ENCODE measurements at places on chromosomes 3 and 15.
A peak's percentile ranks its signal among the peaks of the same experiment; 100 is the strongest.

DNA sequence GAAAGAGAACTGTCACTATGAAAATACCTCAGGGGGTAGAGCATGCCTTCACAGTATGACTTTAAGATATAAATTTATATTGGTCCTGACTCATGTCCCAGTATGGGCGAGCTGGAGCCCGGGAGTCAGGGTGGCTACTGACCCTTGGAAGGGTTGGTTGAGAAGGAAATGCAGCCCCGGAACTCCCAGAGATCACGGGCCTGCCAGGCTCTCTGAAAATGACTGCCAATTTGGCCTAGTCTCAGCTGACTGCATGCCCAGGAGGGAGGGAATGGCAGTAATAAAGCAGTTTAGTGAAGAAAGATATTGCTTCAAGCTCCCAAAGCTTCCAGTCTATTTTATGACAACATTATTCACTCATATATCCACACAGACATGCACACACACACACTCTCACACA, 299.0 kb downstream of the NR2F2 start:
- no peak for DNase-seq

- no peak for DNase-seq
These were observed 107.4 kb upstream of the CBLB start for GRCh38 chr3:105976196-105976595.

DNA sequence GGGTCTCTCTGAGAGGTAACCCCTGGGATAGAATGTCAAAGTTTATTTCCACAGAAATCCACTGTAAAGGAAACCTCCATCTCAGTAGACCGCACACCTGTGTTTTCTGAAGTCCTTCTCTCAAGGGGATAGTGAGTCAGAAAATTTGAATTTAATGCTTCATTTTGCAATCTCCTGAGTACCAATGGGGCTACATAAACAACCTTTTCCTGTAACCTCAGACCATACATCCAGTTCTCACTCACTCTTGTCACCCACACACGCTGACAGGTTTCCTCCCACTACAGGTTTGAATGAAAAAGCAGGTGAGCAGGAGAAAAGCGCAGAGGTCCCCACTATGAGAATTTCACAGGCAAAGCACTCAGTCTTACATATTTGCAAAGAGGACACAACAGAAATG, 165.3 kb upstream of the MCTP2 start:
- DNase-seq: no peak

DNA sequence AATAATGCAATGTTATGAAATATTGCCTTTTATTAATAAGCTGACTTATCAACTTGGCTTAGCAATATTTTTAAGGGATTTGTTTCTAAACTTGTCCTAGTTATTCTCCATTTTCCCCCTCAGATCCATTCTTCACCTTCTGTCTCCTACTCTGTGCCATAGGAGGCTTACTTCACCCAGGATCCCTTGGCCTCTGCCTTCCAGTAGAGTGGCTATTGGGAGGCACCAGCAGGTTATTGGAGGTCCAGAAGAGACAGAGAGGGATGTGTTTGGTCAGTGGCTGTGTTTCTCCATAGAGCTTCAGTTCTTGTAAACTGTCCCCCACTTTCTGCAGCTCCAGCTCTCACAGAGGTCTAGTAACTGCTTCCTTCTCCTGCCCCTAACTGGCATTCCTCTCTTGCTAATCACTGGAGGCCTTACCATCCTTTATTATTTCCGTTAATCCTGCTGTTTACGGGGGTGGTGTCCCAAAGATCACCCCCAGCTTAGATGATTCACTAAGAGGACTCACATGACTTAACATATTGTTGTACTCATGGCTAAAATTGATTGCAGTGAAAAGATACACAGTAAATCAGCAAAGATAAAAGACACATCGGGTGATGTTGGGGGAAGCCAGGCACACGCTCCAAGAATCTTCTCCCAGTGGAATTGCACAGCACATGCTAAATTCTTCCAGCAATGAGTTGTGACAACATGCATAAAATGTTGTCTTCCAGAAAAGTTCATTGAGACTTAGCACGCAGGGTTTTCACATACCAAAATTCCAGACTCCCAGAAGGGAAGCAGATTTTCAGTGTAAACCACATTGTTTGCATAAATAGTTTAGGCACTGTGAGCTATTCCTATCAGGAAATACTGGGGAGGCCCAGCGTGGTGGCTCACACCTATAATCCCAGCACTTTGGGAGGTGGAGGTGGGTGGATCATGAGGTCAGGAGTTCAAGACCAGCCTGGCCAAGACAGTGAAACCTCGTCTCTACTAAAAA, 67.5 kb downstream of the RPL22L1 start:
- DNase-seq: no peak

DNA sequence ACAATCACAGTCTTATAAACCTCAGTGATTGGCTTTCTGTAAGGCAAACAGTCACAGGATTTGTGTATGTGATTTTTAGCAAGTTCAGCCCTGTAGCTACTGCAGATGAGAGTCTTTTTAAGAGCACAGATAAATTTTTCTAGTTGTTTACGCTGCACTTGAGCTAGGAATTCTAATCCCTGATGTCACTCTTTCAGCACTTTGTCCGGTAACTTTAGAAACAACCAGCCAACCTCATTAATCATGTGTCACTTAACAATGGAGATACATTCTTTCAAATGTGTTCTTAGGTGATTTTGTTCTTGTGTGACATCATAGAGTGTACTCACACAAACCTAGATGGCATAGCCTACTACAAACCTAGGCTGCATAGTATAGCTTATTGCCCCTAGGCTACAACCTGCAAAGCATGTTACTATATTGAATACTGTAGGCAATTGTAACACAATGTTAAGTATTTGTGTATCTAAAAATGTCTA, 36.8 kb upstream of the GOLGA6L2 start:
- no peak for DNase-seq

GRCh38 chr3:107662124-107662507, 139.4 kb downstream of the BBX start:
- no peak for DNase-seq

DNA sequence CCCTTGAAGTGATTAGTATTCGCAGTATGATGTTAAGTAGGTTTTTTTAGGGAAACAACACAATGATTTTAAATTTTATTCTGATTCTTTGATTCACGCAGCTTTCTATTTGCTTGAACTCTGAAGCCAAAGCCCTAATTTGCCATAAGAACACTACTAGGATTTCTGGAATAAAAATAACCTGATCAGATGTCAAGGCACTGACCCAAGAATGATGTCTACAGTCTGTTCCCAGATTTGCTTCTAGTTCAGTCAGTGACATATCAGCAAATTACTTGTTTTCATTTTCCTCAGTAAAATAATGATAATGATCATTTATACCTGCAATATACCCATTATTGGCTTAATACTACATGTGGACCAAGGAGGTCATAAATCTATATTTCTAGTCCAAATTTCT, 179.5 kb upstream of the EIF1B start:
- DNase-seq: no peak

- no peak for DNase-seq
These were observed 49.1 kb downstream of the C2CD4A start for GRCh38 chr15:62115847-62116246.

- no peak for DNase-seq
These were observed 104.4 kb upstream of the RBMS3 start for GRCh38 chr3:29176501-29176900.

DNA sequence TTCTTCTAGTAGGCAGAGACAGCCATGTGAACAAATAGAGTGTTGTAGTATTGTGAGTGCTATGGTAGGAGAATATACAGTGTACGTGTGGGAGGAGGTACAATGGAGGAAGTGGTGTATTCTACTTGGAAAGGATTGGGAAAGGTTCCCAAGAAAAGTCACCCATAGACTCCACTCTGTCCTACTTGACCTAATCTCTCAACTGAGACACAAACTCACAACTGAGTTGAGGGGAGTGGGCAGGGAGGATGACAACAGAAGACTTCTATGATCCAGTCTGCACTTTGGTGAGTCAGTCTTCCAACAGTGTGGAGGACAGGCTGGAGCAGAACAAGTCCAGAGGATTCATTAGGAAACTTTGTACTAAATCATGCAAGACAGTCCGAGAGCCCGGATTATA, 28.8 kb upstream of the AQP9 start:
- DNase-seq: no peak

- DNase-seq: no peak
These were observed 29.3 kb upstream of the ABHD2 start for GRCh38 chr15:89058876-89059405.

DNA sequence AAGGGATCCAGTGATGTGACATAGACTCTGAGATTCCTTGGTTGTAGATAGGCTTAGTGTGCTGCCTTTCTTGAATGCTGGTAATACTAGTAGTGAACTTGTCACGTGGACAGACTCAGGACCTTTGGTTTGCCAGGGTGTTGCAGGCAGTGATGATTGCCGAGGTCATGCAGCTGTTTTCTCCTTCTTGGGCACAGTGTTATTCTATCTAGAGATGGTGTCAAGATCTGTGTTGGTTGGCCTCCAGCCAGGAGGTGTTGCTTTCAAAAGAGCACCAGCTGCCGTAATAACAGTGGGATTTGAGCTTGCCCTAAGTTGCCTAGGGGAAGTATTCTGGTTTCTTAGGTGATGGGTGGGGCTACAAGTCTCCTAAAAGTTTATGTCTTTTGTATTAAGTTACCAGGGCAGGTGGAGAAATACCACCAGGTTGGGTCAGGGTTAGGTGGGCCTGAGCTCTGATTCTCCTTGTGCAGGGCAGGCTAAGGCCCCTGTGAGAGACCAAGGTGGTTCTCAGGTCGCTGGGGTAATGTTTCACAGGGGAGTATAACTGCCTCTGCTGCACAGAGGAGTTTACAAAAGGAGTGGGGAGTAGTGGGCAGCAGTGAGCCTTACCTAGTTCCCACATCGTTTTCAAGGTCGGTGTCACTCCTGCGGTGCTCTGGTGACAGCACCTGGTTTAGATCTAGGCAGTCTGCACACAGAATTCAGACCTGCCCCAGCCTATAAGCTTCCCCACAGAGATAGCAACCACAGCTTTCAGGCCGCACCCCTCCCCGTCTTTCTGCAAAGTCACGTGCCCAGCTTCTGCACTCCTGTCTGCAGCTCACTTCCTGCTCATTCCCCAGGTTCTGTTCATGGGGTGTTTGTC, 350.3 kb downstream of the DOCK3 start:
- peak; percentile 84 for DNase-seq

DNA sequence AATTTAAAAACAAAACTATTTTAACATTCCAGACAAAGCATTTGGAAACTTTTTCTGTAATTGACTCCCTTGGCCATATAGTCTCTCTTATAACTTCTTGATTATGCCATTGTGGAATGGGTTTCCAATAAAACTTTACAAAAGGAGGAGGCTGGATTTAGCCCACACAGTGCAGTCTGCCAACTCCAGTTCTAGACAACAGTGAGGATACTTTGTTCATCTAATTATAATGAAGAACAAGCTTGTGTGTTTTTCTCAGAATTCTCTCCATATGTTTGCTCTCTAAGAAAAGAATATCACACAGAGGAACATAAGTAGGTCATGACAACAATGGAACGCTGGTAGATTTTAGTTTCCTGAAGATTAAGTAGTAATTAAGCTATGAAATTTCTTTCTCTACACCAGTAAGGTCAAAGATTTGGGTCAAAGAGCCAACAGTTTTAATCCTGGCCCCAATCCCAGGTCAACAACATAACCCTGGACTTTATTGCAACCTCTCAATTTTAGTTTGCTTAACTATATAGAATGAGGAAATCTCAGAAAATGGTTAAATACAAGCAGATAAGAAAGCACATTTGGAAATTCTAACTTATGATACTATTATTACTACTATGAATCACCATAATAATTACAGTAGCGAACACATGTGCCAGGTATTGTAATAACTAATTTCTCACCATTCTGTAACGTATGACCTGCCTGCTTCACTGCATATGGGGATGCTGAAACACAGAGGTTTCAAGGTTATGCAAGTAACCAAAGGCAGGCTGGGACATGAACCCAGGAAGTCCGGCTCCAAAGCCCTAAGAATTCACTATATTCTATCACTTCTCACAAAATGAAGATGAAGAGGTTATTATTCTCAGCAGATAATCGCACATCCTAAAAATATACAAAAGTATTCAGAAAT, 65.7 kb downstream of the TJP1 start:
- no peak for DNase-seq

DNA sequence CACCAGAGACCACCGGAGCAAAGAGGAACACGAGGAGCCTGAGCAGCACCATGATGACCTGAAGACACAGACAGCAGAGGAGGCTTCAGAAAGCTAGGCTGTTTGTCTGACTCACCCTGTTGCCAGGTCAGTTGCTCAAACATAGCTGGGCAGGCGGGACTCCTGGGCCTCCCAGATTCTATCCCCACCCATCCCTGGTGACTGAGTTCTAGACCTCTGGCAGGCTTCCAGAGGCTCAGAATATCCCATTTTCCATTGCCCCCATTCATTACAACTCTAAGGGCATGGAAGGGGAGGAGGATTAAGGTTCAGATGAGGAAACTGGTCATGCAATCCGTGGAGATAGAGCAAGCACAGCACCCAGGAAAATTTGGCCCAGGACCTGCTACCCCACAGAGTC, at the start of gene CDHR4:
TSS of gene CDHR4 (minus strand) at position 113 of the 400 bp plus-strand sequence. CDS start at position 52, 61 bp downstream.
- no peak for DNase-seq

GRCh38 chr3:157559401-157559800, 56.2 kb upstream of the VEPH1 start:
- no peak for DNase-seq

DNA sequence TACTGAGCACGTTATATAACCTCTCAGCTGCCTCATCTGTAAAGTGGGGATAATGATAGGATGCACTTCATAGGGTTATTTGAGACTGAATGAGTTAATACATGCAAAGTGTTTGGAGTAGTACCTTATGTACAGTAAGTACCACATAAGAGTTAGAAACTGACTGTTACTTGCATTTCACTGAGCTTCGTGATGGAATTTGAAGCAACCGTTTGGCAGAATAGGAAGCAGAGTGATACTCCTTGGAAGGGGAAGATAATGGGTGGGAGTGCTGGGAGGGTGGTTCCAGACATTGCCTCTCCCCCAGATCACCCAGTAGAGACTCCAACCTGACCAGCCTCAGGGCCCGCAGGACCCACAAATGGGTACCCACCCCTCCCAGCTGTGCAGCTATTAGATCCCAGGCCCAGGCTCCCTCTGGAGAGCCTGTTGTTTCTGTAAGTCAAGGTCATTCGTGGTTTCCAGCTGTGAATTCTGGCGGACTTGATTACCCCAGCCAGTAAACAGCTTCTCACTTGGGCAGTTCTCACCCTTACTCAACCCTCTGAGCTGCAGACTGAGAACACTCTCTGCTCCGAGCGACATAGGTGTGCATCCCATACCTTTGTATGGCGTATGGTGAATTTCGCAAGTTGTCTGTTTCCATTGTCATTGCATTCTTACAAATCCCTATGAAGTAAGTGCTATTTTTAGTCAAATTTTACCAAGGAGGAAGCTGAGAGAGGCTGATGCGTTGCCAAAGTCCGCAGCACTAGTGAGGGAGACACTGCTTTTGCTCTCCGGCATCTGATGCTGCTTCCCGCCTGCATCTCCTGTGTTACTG, 11.1 kb downstream of the ALPK3 start:
- DNase-seq: no peak

DNA sequence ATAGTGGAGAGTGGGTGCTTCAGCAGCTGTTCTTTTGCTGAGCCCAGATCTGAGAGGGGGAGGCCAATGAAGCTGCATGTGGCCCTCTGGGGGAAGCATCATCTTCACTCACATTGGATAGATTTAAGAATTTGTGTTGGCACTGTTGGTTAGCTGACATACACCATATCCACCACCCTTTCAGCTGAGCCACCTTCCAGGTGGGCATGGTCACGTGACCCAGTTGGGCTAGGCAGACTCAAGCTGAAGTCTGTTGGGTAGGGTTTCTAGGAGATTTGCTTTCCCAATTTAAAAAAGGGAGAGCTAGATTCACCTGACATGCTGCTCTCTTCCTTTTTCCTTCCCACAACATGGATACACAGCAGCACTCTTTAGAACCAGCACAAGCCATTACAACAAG, 311.0 kb downstream of the CHST2 start:
- DNase-seq: no peak
